ENCODE measurements at places on chromosomes 12 and 14.

- DNase-seq, result no peak
Observed at GRCh38 chr12:7131502-7131866, 1.3 kb downstream of the CLSTN3 start.

- DNase-seq, result no peak
Observed at GRCh38 chr12:128755566-128755965, 68.2 kb downstream of the SLC15A4 start.

- DNase-seq, result no peak
Observed at GRCh38 chr12:92292016-92292415, 146.4 kb upstream of the BTG1 start.

GRCh38 chr12:51643951-51644350 lies 52.9 kb downstream of the SCN8A start:
- DNase-seq, result no peak

DNA sequence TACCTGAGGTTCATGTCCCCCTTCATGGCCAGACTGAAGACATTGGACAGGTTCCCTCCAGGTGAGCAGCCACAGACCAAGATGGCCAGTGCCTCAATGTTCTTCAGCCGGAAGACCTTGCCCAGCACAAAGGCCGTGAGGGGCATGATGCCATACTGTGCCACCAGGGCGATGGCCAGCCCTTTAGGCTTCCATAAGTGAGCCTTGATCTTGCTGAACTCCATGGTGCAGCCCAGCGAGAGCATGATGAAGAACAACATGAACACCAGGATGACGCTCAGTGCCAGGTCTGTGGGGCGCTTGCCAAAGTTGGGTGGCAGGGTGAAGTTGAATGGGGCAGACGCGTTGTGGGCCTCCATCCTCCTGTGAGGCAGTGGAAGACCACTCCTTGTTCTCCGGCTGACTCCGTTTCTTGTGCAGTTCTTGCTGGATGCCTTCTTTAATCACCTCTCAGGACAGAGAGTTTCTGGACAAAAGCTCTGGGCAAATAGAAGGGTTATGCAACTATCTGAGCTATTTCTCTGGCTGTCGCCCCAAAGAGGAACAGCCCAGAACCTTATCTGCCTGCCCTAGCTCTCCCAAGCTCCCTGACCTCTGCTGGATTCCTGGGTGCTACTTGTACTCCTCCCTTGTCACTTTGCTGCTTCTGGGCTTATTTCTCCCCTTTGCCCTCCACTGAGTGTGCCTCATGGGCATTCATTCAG lies at the start of gene SLC10A1:
Gene SLC10A1 (minus strand): TSS at position 445 of the 704 bp plus-strand sequence. CDS start 86 bp downstream, at position 359.
- no peak for DNase-seq

GRCh38 chr12:114284041-114284440 lies 121.9 kb downstream of the TBX5 start:
- DNase-seq, result no peak

GRCh38 chr12:130702966-130703732 lies 12.9 kb downstream of the RIMBP2 start:
- no peak for DNase-seq

DNA sequence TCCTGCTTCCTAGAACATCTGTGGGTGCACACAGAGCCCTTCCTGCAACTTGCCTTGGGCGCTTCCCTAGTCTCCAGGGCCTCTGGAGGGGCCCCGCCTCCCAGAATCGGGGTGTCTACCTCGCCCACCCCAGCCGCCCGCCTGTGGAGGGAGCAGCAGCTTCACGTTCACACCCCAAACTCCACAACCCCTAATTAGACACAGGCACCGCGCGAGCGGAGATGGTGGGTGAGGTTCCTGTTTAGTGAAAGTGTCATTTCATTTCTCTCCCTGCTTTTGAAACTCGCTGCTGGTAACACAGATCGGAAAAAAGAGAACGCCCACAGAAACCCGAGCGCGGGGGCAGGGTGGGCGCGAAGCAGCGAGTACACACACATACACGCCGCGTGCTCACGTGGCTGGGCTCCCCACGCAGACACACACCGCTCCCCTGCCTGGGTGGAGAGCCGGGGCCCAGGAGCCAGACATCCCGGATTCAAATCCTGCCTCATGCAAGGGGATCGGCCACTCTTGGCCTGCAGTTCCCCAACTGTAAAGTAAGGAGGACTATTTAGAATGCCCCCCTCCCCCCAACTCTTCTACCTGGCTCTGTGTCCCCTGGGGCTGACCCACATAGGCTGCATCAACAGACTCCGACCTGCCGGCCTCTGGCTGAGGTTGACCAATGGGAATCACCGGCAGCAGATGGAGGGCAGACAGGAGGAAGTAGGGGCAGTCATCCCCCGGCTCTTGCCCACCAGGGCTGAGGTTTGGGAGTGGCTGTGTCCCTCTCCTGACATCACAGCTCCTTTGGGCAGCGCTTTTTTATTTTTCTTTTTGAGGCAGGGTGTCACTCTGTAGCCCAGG lies 79.2 kb upstream of the NCOR2 start:
- peak; percentile 43 for DNase-seq

DNA sequence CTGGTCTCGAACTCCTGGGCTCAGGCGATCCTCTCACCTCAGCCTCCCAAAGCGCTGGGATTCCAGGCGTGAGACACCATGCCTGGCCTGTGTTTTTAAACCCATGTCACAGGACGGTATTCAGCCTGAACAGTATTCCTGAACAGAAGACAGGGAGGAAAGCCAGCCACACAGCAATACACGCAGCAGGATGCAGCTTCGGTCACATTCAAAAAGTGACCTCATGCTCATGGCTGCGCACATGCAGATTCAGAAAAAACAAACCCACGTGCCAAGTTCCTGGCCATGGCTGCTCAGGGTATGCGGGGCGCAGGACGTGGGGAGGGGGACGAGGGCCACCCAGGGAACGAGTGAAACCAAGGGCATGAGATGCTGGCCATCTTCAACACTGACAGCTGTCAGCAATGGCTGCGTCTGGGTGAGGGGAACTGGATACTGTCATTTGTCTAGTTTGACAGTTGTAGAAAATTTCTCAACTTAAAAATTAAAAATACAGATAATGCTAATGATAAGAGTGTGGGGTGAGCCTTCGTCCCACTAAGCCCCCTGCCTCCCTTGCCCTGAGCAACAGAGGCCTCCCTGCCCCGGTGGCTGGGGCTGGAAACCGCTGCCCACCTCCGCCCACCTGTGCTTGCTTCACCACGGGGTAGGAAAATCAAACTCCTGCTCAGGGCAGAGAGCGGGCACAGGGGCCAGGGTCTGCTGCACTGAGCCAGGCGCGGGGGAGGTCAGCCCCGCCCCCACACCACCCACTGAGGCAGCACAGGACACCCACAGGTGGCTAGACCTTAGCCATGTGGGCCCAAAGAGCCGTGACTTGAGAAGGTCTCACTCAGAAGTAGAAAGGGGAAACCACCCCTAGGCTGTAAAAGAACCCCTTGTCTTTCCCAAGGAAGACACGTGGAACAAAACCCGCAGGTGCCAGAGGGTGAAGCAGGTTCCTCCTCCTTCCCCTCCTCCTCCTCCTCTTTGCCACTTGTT lies 84.2 kb downstream of the SCARB1 start:
- no peak for DNase-seq

- DNase-seq, result no peak
Observed at GRCh38 chr14:105748204-105748578, 221.8 kb downstream of the TMEM121 start.

DNA sequence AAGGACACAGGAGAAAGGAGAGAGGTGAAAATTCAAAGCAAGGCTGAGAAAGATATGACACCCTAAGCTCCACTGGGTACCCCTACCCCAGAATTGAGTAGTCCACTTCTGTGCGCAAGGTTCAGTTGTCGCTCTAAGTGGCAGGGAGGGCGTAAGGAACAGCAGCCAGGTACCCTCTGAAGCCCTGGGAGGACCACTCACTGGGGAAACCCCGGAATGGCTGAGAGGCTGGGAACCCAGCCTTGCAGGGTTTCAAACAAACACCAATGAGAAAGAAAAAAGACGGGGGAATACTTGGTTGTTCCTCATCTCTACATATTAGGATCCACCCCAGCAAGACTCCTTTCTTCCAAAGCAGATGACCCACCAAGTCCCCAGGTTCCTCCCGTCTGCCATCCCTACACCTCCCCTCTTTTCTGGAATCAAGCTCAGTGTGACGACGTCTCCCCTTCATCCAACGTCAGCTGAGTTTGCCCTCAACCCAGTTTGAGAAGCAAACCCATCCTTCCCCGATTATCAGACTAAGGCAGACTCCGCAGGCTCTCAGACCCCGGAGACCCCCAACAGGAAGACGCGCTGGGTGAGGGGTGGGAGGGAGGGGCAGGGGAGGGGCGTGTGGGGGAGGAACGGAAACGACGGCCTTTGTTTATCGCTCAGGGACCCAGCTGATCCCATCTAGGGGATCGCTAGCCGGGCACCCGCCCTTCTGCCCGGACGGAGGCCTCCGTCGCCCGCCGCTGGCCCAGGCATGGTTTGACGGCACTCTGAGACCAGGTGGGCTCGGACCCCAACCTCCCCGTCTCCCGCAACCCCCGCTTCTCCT lies 795 bp downstream of the LMBR1L start:
- no peak for DNase-seq

DNA sequence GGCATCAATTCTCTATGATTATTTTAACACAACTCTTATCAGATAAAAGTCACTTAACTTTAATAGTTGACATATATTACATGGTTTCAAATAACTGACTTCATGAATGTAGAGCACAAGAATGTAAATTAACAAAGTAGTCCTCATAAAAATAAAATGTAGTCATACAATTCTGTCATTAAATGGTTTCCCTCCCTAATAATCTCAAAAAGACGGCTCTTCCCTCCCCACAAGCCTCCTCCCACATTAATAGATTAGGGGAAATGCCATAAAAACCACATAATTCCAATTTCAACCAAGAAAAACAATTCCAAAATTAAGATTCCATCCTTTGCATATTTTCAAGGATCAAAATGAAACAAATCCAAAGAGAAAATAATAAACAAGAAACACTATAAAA lies 36.7 kb downstream of the SPTLC2 start:
- no peak for DNase-seq

Measured in bone marrow (tissue), 2 donors.